ENCODE measurements at places on chromosomes 11 and 22. TPM values are rescaled to one million over a fixed set of nuclear protein-coding genes. Genes with fewer than 3 reads are reported as not detected.

The LRRC10B gene
- 0.98 TPM for total RNA-seq

The MRGPRF gene
- total RNA-seq: 39.5 TPM

The CRYBA4 gene
- not detected for total RNA-seq

The RHOD gene
- total RNA-seq: 10.3 TPM

The SAA2 gene
- 2.6 TPM for total RNA-seq

The SLC22A25 gene
- not detected for total RNA-seq

The GRM5 gene
- 0.13 TPM for total RNA-seq

The CASP5 gene
- 0.76 TPM for total RNA-seq

The USP35 gene
- 11.5 TPM for total RNA-seq

The C22orf39 gene
- 43.8 TPM for total RNA-seq

- no peak for DNase-seq
These were observed 124.2 kb downstream of the APIP start for GRCh38 chr11:34791780-34792542.

DNA sequence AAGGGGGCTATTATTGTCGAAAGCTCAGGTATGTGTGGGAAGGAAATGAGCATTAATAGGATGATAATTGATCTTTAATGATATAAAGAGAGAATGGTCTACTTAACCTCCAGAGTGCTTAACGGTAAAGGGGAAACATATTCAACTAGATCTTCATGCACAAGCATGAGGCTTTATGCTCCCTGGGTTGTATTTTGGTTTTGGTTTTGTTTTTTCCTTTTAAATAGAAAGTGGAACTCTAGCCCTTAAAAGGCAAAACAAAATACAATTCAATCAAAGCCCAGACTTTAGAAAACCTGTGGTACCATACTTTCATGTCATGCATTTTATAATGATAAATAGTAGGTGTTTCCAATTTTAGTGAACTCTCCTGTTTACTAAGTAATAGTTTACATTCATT, 622.7 kb downstream of the METTL15 start:
- DNase-seq: no peak

- DNase-seq: no peak
These were observed 6.6 kb downstream of the HSPA8 start for GRCh38 chr11:123055191-123055901.

DNA sequence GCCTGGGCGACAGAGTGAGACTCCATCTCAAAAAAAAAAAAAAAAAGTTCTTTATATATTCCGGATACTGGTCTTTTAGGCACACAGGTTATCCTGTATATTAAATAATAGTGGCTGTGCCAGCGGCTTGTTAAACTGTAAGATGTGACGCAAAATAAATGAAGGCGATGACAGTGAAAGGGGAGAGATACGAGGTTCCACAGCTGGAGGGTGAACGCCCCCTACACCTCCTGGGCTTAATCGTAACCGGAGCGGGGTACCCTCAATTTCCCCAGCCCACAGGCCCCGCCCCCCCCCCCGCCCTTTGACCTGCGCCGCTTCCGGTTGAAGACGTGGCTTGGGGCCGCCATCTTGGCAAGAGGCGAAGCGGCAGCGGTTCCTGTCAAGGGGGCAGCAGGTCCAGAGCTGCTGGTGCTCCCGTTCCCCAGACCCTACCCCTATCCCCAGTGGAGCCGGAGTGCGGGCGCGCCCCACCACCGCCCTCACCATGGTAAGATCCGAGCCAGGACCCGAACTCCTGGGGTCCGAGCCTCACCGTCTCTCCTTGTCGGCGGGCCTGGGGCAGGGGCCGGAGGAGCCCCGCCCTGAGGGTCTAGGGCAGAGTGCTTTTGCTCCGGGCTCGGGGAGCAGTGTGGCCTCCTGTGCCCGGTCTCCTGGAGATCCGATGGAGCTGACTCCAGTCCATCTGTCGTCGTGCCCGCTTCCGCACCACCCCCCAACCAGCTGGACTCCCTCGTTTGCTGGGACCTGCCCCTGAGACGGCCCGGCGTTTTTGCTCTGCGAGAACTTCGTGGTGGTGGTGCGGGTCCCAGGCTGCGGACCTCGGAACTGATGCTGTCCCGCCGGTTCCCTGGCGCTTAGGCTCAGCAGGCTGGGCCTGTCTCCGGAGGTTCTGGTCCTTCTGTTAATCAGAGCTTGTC, at the start of gene ARCN1:
ARCN1 (plus strand) TSS at position 349 of the 920 bp plus-strand sequence; CDS start at position 488, 139 bp downstream.
- DNase-seq: peak; percentile 88

DNA sequence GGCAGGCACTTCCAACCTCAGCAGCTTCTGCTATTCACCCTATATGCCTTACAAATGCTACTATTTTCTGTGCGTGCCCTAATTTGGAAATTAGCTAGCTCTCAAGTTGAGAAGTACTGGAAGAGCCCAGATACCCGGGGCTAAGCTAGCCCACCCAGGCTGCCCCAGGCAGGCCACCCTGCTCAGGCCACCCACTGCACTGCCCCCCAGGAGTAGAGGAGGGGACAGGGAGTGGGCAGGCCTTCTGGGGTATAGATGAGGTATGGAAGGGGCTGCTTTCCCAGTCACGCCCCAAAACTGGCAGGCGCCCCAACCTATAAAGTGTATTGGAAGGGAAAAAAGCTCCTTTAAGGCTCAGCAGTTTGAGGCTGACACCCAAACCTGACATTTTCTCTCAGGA, 43.5 kb downstream of the DRD2 start:
- no peak for DNase-seq

GRCh38 chr11:104609311-104610085, 288.8 kb downstream of the CASP12 start:
- DNase-seq: no peak

DNA sequence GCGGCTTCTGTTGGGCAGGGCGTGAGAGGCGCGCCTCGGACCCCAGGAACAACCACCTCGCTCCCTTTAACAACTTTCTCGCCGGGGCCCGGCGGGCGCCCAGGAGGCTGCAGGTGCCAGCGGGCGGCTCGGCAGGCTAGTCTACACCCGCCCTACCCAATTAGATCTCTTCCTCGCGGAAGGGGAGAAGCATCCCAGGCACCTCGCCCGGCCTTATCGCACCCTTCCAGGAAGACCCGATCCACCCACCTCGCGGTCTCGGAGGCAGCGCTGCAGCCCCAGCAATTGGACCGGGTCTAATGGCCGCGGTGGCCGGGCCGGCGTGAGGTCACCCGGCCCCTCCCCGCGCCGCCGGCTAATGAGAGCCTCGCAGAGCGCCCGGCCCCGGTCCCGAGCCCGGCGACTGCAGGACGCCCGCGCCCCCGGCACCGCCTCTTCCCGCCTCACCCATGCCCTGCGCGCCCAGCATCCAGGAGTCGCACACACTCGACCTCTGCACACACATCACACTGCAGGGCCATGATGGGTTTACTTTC, at the start of gene PLAAT3:
PLAAT3 (minus strand) TSS at position 298 of the 536 bp plus-strand sequence. CDS start 419 bp downstream, outside the sequence.
- DNase-seq: peak; percentile 85

GRCh38 chr11:35622070-35622469, 3.8 kb downstream of the FJX1 start:
- no peak for DNase-seq

DNA sequence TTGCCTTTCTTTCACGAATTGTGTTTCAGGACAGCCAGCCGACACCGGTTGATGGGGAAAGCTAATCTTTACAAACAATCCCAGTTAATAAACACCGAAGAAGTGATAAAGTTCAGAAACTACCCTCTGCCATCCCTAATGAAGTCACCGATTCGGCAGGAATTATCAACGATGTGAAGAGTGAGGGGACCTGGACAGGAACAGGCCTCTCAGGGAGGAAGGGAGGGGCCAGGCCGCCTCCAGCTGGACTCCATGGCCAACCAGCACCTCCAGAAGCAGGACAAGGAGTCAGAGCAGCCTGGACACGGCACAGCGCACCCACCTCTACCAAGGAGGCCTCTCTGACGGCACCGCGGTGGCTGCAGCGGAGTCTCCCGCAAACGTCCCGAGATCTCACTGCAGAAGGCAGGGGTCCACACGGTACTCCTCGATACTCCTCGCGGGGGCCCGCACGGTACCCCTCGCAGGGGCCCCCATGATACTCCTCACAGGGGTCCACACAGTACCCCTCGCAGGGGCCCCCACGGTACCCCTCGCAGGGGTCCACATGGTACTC, 3.9 kb downstream of the TOLLIP start:
- peak; percentile 50 for DNase-seq

DNA sequence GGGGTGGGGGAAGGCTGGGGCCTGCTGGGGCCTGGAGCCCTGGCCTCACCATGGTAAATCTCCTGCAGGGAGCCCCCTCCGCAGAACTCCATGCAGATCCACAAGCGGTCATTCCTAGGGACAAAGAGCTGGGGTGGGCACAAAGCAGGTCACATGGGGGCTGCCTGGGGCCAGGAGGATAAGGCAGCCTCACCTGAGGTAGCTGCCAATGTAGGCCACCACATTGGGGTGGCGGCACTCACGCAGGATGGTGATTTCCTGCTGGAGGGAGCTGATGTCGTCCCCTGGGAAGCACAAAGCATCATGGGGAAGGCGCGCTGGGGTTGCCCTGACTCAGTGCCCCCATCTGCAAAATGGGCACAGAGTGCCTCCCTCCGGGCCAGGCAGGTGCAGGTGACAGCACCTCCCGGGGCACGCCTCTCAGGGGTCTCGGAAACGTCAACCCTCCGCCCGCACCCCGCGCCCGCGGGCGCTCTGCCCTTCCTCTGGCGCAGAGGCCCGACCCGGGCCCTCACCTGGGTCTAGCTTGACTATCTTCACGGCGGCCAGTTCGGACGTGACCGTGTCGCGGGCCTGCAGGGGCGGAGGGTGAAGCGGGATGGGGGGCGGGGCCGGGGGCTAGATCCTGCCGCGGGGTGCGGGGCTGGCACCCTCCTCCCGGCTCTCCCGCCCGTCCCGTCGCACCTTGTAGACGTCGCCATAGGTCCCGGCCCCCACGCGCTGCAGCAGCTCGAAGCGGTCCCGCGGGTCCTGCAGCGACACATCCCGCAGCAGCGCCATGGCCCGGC, 450 bp downstream of the MAP4K2 start:
- DNase-seq: peak; percentile 80

- DNase-seq: no peak
These were observed 75.6 kb downstream of the TP53I11 start for GRCh38 chr11:44875037-44875436.

- DNase-seq: no peak
These were observed 30.1 kb downstream of the MYO7A start for GRCh38 chr11:77158041-77158695.

DNA sequence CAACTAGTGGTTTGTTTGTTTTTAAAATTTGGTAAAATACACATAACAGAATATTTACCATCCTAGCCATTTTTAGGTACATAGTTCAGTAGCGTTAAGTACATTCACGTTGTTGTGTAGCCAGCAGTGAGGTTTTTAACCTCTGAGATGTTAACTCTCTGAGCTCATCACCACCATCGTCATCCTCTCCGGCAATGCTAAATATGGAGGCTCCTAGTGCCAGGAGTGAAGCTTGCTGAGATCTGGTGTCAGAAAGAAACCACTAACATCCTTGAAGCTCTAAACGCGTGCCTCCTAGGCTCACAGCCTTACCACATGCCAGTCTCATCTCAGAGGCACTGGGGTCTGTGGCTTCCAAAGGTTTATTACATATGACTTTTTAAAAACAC, 330.2 kb upstream of the B3GAT1 start:
- no peak for DNase-seq

- no peak for DNase-seq
These were observed 477.9 kb downstream of the MIAT start for GRCh38 chr22:27135031-27135981.

- no peak for DNase-seq
These were observed 5.3 kb downstream of the CFL1 start for GRCh38 chr11:65852508-65853245.

DNA sequence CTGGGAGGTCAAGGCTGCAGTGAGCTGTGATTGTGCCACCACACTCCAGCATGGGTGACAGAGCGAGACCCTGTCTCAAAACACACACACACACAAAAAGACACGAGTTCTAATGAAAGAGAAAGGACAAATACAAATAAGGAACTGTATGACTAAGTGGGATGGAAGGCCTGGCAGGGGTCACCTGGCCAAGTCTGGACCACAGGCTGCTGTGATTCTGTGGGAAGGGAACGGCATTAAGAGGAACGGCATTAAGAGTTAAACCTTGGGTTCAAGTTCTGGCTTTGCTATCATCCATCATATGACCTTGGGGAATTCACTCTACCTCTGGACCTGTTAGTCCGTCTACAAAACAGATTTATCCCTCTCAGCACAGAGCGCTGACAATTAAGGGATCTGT, 47.7 kb downstream of the LRFN4 start:
- DNase-seq: no peak

- no peak for DNase-seq
These were observed 58.5 kb upstream of the PDGFD start for GRCh38 chr11:104222464-104222863.

- peak; percentile 68 for DNase-seq
These were observed 760 bp downstream of the ZNRF3 start for GRCh38 chr22:28883917-28884746.

GRCh38 chr11:88050247-88050646, 125.0 kb downstream of the RAB38 start:
- DNase-seq: no peak

DNA sequence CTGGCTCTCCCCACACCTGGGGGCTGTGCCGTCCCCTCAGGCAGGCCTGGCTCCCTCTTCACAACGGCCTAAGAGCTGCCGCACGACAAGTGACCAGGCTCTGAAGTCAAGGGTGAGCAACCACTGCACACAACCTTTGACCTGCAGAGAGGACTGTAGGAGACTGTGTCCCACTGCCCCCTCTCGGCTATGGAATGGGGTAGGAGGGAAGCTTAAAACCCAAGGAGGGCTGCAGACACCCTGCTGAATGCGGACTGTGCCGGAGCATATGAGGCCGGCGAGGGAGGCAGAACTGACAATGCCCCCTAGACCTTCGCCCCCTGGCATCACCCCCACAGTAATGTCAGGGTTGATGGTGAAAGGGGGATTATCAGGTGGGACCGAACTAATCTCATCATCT, 311.9 kb downstream of the CTTN start:
- DNase-seq: no peak

DNA sequence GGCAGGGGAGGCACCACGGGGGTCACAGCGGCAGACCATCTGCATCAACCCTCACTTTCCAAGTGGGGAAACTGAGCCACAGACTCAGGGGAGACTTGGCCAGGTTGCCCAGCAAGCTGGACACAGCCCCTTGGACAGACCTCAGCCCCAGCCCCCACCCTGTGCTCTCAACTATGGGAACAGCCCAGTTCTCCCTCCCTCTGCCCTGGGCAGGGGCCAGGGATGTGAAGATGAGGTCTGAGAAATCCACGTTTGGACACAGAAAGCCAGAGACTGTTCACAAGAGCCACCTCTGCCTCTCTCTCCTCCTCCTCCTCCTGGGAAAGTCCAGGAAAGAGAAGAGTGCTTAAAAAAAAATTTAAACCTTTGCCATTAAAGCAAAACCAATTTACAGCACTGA, 50.1 kb downstream of the ELFN2 start:
- DNase-seq: no peak

Measured in sciatic nerve (tissue), 2 donors.